KG1 (cell line): ENCODE measurements at places on chromosomes 5 and 9.

DNA sequence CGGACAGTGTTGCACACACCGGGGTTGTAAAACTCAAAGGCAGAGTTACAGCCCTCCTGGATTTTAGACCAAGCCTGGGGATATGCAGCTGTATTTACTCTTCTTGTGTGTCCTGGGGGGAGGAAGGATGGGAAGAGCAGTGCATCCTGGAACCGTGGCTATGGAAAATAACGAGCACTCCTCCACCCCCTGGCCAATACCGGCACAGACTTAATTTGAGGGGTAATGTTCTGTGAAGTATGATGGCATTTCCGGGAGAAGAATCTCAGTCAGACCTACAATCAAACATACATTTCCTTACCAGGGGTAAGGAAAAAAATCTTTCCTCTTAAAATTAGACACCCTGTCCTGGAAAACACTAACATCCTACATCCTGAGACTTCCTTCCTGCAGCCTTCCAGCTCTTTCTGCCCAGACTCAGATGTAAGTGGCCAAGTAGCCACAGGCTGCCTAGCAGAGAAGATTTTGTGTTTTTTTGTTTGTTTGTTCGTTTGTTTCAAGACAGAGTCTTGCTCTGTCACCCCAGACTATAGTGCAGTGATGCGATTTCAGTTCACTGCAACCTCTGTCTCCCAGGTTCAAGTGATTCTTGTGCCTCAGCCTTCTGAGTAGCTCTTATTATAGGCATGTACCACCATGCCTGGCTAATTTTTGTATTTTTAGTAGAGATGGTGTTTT is 11.0 kb upstream of the ERMP1 start:
- DNase-seq, result no peak

DNA sequence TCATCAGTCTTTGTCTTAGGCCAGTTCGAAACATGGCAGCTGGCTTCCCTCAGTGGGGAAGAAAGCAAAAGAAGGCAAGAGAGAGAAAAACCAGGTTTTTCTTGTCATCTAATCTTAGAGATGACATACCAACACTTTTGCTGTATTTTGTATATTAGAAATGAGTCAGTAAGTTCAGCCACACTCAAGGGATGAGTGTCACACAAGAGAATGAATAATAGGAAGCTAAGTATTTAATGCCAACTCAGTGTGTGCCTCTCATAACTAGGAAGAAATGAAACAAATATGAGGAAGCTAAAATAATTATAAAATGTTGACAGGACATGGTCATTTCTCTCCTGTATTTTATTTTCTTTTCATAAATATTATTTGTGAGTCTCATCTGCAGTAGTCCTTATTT is 65.3 kb downstream of the CDH12 start:
- DNase-seq, result no peak

GRCh38 chr5:13664377-13664776 is 280.1 kb downstream of the DNAH5 start:
- no peak for DNase-seq

DNA sequence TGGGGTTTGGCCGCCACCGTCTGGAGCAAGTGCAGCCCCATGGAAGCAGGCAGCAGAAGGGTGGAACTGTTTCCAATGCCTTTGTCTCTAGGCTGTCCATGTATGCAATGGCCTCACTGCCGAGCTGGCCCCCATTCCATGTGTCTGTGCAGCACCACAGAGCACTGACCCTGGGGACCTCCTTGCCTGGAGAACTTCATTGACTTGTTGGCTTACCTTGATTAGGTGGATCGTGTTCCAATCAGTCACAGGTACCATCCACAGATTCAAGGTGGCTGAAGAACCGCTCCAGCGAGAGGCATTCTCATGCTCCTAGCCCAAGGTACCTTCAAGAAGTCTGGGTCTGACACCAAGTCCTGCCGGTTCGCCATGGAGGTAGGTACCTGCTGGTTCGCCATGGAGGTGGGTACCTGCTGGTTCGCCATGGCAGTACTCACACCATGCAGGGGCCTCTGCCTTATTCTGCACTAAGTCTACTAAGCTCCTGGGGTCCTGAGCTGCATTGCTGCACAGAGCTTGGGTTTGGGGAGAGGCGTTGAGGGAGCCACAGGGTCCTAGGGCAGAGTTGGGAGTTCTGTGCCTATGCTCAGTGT is 358.3 kb upstream of the IRX1 start:
- no peak for DNase-seq

- no peak for DNase-seq
Observed at GRCh38 chr5:109574985-109575384, 114.7 kb upstream of the MAN2A1 start.

DNA sequence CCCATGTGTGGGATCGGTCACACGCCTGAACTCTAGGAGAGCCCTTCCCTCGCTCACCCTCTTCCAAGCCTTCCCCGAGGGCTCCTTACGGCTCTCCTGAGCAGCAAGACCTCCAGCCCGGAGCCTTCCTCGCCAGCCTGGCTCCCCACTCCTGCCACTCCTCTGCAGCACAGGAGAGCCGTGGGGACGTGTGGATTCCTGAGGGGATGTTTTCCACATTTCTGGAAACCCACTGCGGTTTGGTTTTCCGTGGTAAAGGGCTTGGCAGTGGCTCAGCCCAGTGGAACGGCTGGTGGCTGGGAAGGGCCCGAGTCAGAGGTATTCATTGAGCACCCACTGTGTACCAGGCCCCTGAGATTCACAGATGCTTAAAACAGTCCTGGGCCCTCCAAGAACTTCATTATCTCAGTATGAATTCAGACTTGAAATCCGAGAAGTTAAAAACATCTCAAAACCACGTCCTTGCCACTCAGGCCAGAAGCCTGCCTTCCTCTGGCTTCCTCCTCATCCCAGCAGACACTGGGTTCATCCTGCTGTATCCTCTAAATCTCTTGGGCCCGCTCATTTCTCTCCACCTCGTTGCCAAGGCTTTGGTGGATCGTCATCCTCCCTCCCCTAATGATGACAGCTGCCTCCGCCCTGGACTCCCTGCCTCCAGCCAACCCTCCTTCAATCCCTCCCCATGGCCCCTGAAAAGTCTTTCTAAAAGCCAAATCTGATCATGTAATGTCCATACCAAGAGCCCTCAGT is 109.6 kb downstream of the FGF18 start:
- no peak for DNase-seq

- no peak for DNase-seq
Observed at GRCh38 chr5:149645236-149645635, 63.9 kb downstream of the ARHGEF37 start.

GRCh38 chr9:88872192-88872946 is 118.9 kb upstream of the S1PR3 start:
- no peak for DNase-seq

- DNase-seq, result no peak
Observed at GRCh38 chr9:89145097-89145496, 33.5 kb downstream of the SHC3 start.

DNA sequence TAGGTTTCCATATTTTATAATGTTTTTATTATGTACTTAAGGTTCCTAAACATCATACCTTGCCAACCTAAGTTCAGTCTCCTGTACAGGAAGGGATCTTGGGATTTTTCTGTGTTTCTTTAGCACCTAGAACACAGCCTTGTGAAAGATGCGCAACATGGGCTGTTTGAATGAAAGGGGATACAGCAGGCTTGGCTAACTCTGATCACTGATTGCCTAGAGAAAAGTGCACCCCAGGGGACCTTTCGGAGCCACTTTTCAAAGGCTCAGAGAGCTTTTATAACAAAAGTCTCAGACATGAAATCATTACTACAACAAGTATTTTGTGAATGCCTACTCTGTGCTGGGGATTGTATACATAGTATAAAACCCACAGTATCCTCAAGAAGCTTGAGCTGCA is 261.6 kb downstream of the BNC2 start:
- DNase-seq, result no peak

GRCh38 chr5:132815454-132815853 is 2.4 kb downstream of the SOWAHA start:
- DNase-seq, result no peak

DNA sequence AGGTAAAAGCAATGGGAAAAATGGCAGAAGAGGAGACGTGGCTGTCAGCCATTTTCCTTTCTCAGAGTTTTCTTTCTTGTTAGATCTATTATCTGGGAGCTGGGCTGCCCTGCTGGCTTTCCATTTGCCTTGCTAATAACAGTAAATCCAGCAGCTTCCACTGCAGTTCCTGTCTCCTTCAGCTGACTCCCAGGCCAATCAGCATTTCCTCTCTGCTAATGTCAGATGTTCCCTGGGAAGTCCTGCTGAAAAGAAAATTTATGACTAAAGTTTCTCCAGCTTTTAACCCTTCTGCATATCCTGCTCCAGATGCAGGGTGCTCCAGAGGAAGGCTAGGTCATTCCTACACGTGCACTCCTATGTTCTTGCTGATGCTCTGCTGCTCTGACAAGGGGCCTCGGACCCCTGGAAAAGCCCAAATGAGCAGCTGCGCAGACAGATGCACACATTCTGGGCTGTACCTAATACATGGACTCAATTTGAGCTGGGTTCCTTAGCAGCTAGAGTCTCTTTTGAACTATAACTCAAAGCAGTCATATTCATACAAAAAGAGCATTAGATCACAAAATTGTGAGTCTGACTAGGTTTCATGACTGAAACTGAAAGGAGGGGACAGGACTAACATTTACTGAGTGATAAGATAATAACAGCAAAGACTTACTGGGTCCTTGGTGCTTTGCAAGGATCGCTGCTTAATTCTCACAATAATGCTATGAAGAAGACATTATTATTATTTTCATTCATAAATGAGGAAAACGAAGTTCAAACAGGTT is 182.2 kb downstream of the MAPKAP1 start:
- no peak for DNase-seq

DNA sequence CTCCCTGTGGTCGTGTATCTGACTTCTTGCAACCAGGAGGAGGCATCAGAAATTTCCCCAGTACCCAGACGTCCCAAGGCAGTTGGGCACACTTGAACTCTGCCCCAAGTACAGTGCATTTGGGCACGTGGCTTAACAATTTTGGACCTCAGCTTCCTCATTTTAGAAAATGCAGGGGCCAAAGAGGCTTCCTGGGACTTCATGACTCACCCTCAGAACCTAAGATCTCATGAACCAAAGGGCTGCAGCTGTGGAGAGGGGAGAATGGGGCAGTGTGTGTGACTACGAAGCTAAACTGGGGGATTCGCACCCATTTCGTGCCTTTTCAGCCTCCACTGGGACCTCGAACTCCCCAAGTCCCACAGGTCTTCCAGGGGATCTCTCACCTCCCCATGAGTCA is 59.2 kb downstream of the SYK start:
- DNase-seq, result no peak

GRCh38 chr5:73515232-73515631 is 17.0 kb downstream of the BTF3 start:
- DNase-seq, result no peak

DNA sequence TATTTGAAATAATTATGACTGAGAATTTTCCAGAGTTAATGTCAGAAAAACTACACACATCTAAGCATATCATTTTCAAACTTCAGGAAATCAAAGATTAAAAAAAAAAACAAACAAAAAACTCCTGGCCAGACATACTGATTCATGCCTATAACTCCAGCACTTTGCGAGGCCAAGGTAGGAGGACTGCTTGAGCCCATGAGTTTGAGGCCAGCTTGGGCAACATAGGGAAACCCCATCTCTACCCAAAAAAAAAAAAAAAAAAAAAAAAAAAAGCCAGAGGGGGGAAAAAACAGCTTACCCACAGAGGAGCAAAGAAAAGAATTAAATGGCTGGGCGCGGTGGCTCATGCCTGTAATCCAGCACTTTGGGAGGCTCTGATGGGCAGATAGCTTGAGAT is 22.4 kb downstream of the EFCAB9 start:
- no peak for DNase-seq

- DNase-seq, result no peak
Observed at GRCh38 chr5:14449052-14449661, 132.4 kb upstream of the OTULINL start.

DNA sequence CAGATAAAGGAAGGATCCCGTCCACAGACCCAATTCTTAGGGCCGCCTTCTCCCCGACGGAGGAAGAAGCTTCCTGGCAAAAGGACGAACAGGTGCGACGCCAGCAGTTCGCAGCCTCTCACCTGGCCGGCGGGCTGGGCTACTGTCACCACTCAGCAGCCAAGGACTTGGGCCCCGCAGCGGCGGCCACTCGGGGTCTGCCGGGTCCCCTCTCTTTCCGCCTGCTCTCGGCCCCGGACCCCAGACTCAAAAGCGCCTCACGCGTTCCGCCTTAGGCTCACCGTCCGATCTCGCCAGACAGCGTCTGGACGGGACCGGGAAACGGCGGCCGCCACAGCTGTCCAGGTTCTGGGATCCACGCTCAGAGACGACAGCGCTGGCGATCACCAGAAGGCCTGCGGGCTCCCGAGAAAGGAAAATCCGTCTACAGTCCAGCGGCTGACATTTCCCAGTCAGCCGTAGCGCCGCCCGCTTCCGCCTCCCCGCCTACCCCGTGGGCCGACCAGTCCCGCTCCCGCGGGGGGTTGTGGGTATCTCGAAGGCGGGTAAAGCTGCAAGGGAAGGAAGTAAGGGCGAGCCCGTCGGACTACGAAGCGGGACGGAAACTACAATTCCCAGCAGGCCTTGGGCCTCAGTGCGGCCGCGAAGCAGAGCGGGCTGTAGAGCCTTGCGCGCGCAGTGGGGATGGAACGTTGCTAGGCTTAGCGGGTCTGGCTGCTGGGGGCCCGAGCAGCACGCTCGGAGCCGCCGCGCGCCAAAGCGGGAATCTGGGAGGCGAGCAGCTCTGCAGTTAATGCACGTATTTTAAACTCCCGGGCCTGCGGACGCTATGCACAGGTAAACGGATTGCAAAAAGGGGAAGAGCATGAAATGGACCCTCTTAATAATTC is at the start of the genes LMBRD2 and SKP2:
Gene LMBRD2 (minus strand): TSS at position 454 of the 890 bp plus-strand sequence. CDS start 8,538 bp downstream, outside the sequence.
Gene SKP2 (plus strand): TSS at position 678 of the 890 bp plus-strand sequence. CDS start 152 bp downstream, at position 830.
- DNase-seq, result peak; percentile 91

DNA sequence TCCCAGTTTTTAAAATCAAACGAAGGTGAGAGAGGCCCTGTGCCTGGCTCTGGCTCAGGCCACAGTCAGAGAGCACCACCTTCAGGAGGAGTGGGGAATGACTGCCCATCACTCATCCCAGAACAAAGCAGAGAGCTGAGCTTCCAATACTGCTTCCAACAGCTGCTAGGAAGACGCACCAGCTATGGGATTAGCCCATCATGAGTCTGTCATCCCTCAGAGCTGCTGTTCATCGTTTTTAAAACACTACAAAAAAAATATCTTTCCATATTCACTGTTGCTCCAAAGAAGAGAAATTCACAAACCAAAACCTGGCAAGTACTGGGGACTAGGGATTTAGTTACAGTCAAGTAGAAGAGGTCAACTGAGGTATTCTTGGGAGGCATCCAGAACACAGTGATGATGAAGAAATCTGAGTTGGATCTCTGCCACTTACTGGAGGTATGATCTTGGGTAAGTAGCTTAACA is 102.4 kb downstream of the CDK5RAP2 start:
- no peak for DNase-seq

- DNase-seq, result no peak
Observed at GRCh38 chr5:148952097-148952867, 110.6 kb downstream of the SH3TC2 start.

DNA sequence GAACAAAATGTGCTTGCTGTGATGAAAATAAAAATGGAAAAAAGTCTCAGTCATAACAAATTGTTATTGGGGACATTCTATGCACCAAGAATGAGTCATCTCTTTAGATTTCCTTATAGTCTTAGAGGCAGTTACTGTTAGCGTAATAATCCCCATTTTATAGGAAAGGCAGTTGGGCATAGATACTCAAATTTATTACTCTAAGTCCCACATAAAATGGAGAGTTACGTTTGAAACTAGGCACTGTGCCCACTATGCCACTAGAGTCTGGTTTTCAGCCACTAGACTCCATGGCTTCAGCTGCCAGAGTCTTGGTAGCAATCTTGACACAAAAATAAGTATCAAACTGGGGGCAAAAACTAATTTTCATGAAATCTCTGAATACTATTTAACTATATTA is 317.9 kb upstream of the MEF2C start:
- DNase-seq, result no peak
